CD4-positive, alpha-beta T cell treated with Interleukin-4 for 4 hours (primary cell): ENCODE measurements at places on chromosomes 6 and 20.

- no peak for DNase-seq
Observed at GRCh38 chr6:137264311-137265075, 45.3 kb upstream of the IFNGR1 start.

- DNase-seq = no peak
Observed at GRCh38 chr20:53672484-53673129, 79.0 kb upstream of the ZNF217 start.

DNA sequence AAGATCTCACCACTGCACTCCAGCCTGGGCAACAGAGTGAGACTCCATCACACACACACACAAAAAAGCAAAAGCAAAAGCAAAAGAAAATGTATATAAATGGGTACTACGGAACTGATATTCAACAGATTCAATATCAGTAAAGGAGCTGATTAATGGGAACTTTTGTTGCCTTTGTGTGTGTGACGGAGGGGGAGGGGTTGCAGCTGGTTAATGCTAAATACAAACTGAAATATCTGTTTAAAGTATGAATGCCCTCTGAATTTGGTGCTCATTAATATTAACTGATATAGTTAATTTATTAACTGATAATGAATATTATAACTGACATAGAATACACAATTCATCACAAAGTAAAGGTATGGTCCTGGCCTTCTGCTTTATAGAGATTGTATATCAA, 8.4 kb downstream of the NCOA6 start:
- DNase-seq = no peak

DNA sequence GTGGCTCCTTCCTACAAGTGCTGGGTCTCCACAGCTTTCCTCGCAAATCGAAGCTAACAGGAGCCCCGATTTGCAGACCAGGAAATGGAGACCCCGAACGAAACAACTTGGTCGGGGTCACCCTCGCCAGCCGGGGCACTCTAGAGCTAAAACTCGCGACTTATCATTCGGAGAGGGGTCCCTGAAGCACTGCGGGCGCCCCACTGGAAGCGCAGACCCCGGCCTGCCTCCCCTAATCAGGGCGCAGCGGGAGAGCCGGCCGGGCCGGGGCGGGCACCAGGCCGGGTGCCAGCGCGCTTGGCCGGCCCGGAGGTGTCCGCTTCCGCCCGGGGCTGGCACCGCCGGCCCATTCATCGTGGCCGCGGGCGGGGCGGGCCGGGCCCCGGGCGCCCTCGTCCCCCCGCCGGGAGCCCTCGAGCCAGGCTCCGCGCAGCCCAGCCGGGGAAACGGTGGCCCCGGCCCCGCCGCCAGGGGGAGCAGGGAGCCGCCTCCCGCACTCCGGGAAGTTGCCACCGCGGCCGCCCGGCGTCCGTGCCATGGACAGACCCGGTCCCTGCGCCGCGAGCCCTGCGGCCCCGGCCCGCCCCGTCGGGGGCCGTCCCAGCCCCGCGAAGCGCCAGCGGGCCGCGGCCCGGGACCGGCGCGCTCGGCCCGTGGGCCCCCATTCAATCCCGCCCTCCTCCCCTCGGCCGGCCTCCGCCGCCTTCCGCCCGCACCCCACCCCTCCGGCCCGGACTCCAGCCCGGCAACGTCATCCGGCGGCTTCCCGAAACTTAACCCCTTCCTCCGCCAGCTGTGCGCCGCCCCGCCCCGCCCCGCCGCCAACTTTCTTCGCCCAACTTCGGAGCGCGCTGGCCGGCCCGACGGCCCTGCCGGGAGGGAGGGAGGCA, 961 bp downstream of the RRBP1 start:
- peak; percentile 65 for DNase-seq

GRCh38 chr6:63610944-63611343, 24.7 kb upstream of the PHF3 start:
- DNase-seq = no peak

DNA sequence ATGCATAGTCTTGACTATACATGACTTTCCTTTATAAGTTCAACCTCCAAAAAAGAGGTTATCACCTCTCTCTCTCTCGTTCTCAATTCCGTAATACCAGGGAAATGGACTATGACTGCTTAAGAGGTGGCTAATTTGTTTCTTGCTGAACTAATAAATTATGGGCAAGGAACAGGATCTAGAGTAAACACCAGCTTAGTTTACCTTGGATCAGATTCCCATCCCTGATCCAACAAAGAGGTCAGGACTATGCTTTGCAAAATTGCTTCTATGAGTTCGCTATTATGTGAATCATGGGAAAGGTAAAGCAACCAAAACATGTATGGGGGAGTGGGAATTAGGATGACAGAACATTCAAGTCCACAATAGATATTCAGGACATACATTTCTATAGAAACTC, 630.7 kb downstream of the HACE1 start:
- DNase-seq = no peak

- DNase-seq = no peak
Observed at GRCh38 chr6:14178083-14178445, 60.5 kb downstream of the CD83 start.

GRCh38 chr20:46828471-46828870, 66.2 kb upstream of the EYA2 start:
- DNase-seq = no peak

DNA sequence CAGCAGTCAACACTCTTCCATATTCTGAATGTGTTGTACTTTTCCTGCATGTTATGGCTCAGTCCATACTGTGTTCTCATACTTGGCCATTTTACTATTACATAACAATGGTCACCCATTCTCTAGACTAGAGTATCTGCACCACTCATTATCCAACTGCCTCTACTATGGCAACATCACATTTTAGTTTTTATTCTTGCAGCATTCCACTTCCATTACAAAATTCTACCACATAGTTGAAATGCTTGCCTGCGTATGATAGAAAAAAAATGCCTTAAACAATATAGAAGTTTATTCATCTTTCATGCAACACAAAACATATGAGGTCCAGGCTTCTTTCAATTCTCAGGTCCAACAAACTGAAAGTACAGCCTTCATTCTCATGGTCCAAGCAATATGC, 128.0 kb downstream of the TENT5A start:
- no peak for DNase-seq

- no peak for DNase-seq
Observed at GRCh38 chr6:29989211-29989610, 46.9 kb downstream of the HLA-A start.

DNA sequence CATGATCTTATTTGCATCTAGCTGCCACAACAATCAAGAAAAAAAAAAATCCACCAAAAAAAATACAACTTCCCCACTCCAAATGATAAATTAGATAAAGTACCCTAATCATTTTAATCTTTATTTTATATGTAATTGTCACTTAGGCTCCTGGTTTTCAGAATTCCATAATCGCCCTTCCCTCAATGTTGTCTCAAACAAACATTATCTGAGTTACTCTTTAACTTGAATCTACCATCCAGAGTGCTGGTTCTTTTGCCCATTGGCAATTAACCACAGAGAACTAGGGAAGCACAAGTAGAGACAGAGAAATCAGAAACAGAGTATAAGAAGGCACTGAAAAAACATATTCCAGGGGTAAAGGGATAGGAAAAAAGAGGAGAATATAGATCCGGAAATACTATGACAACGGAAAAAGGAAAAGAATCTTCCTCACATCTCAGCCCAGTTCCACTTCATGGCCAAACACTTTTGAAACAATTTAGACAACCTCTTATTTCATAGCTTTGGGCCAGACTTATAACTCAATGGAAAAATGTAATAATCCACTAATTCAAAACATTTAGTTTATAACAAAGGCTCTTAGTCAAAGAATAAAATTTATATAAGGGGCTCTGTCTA, 861 bp upstream of the NHSL1 start:
- DNase-seq = no peak

GRCh38 chr6:14929291-14929690, 316.6 kb upstream of the JARID2 start:
- DNase-seq = no peak

- DNase-seq = no peak
Observed at GRCh38 chr6:165662041-165662748, 846 bp downstream of the PDE10A start.

DNA sequence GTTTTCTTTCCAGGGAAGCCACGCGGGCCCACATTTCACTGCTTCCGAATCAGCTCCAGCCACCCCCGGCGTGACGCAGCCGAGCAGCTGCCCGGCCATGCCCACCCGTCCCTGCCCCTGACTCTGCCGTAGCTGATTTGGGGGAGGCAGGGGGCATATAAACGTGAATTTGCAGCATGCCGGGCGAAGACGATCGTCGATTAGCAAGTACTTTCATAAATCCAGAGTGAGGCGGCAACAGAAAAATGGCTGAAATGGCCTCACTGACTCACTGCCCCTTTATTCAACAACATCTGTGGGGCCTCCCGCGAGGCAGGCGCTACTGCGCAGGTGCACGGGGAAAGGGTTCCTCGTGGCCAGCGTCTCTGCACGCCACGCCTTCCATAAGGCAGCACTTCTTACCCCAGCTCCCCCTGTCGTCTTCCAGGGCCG, 118.0 kb downstream of the DLL1 start:
- no peak for DNase-seq

DNA sequence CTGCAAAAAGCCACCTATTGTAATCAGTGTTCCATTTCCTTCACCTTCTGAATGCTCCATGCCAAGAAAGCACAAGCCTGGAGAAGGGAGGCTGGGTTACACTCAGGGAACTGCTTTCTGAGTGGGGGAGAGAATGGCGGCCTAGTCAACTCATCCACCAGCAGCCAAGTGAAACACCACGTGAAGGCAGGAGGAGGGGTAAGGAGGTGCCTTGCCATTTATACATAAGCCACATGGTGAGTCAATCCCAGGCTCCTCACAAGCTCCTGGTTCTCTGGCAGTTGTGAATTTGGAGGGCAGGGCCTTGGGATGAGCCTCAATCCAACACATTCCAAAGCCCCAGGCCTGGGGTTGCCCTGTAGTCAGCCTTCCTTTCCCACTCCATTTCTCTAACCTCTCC, 149.4 kb downstream of the CD24 start:
- no peak for DNase-seq

- DNase-seq = no peak
Observed at GRCh38 chr6:135496800-135497411, 634 bp downstream of the AHI1 start.

- DNase-seq = no peak
Observed at GRCh38 chr20:61494763-61495575, 242.9 kb downstream of the CDH4 start.

GRCh38 chr6:37878150-37878710, 58.7 kb downstream of the ZFAND3 start:
- no peak for DNase-seq

DNA sequence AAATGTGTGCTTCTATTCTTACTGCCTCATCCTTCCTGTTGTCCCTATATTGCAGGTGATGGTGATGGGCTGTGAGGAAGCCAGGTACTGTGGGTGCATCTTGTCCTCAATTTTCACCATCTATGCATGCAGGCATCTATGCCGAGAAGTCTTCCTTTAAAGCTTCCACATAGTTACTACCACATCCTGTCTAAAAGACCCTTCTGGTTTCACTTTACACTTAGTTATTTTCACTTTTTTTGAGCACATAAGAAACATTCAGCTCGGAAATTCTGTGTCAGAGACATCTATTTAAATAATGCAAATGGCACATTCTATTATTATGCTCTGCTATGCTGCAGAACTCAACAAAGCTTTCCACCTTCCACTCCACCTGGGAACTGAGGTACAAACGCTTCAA, 28.2 kb upstream of the FABP7 start:
- no peak for DNase-seq

DNA sequence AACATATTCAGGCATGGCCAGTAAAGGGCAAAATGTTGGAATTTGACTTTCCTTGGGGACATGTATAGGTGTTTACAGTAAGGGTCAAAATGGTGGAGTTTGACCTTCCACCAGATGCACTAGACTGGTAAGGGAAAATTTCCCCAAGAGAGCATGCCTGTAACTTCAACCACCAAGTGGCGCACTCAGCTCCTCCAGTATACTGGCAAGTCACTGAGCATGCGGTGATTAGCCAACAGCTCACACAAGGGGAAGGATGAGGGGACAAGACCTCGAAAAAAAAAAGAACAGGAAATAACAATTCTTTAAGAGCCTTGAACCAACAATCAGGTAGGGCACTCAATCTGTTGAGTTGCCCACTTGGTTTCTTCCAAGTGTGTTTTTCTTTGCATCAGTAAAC, 140.9 kb downstream of the EYS start:
- DNase-seq = no peak

DNA sequence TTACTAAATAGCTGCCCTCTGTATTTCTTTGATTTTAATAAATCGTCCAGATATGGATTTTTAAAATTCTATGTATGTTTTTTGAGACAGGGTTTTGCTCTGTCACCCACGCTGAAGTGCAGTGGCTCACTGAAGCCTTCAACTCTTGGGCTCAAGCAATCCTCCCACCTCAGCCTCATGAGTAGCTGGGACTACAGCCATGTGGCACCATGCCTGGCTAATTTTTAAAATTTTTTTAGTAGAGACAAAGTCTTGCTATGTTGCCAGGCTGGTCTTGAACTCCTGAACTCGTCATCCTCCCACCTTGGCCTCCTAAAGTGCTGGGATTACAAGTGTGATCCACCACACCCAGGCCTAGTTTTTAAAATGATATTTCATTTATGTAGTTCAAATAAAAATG, 47.4 kb upstream of the DDR1 start:
- DNase-seq = no peak

- no peak for DNase-seq
Observed at GRCh38 chr20:1375515-1375914, 17.3 kb downstream of the FKBP1A start.

- DNase-seq = no peak
Observed at GRCh38 chr6:80186082-80186481, 79.6 kb downstream of the BCKDHB start.

GRCh38 chr20:982754-983153, 19.4 kb downstream of the RSPO4 start:
- DNase-seq = no peak

DNA sequence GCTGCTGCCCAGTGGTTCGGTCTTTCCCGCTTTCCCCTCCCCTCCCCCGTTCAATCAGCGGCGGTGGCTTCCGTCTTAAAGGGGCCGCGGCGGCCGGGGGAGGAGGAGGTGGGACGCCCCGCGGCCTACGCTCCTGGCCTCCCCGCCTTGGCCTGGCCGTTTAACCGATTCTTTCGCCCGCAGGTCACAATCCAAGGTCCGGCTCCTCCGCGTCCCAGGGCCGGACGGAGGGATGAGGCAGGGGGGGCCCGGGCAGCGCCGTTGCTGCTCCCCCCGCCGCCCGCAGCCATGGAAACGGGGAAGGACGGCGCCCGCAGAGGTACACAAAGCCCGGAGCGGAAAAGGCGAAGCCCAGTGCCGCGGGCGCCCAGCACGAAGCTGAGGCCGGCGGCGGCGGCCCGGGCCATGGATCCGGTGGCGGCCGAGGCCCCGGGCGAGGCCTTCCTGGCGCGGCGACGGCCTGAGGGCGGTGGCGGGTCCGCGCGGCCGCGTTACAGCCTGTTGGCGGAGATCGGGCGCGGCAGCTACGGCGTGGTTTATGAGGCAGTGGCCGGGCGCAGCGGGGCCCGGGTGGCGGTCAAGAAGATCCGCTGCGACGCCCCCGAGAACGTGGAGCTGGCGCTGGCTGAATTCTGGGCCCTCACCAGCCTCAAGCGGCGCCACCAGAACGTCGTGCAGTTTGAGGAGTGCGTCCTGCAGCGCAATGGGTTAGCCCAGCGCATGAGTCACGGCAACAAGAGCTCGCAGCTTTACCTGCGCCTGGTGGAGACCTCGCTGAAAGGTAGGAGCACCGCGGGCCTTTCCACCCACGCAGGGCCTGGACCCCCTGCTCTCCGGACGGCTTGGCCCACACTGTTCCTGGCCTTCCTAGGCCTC, 1.2 kb downstream of the STK35 start:
- peak; percentile 84 for DNase-seq

GRCh38 chr20:13034936-13035335, 26.2 kb downstream of the SPTLC3 start:
- DNase-seq = no peak
